ENCODE measurements at places on chromosomes 2 and 18. TPM values are rescaled to one million over a fixed set of nuclear protein-coding genes. Genes with fewer than 3 reads are reported as not detected.

- DNase-seq, result peak; percentile 77
Measured at GRCh38 chr2:73290049-73290839, 3.1 kb downstream of the EGR4 start.

DNA sequence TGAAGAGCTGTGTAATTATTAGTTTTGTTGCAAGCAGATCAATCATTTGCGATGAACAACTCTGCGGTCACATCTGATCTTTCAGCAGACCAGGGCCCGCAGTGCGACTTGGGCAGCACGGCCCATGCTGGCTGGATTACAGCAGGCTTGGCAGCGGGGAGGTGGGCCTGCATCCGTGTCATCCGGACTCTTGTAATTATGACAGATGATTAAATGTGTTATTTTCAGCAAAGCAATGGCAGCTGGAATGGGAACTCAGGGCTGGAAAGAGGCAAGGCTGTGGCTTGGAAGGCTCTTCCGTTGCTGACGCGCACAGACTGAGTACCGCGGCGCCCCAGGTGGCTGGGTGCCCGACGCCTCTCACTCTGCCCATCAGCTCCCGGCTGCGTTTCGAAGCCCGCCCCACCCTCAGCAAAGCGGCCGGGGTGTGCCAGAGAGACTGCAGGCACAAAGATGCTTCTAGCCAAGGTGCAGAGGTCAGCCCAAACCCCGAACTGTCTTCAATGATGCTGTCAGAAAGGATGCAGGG, 397.4 kb upstream of the SALL3 start:
- DNase-seq, result no peak

- DNase-seq, result no peak
Measured at GRCh38 chr2:7694076-7694985, 777.1 kb downstream of the RNF144A start.

DNA sequence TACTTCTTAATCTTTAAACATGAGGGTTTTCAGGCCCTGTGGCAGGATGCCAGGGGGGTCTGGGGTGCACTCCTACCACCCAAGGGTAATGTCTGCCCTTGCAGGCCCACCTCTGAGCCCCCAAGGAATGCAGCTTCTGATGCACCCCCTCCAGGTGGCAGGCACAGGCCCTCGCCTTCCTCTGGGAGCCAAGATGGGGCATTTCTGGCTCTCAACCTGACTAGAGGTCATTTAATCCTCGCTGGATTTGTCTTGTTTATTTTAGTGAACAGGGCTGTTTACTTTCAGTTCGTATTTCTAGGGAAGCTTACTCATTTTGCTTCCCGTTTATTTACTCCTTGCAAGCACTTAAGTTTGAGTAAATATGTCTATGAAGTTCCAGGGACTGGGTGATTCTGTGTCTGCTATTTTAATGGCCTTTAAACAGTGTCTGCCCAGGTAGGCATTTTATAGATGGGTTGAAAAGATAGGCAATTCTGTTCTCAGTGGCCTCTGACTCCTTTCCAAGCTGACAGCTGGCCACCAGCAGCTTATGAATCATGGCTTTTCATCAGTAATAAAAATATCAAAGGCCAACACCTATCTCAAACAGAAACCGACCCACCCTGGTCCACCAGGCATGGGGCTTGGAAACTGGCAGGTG, 11.1 kb upstream of the DNPEP start:
- DNase-seq, result no peak

Gene FBLN7
- 5.8 TPM for total RNA-seq
